Type B pancreatic cell (in vitro differentiated cells): ENCODE measurements at places on chromosomes 12 and 14.

DNA sequence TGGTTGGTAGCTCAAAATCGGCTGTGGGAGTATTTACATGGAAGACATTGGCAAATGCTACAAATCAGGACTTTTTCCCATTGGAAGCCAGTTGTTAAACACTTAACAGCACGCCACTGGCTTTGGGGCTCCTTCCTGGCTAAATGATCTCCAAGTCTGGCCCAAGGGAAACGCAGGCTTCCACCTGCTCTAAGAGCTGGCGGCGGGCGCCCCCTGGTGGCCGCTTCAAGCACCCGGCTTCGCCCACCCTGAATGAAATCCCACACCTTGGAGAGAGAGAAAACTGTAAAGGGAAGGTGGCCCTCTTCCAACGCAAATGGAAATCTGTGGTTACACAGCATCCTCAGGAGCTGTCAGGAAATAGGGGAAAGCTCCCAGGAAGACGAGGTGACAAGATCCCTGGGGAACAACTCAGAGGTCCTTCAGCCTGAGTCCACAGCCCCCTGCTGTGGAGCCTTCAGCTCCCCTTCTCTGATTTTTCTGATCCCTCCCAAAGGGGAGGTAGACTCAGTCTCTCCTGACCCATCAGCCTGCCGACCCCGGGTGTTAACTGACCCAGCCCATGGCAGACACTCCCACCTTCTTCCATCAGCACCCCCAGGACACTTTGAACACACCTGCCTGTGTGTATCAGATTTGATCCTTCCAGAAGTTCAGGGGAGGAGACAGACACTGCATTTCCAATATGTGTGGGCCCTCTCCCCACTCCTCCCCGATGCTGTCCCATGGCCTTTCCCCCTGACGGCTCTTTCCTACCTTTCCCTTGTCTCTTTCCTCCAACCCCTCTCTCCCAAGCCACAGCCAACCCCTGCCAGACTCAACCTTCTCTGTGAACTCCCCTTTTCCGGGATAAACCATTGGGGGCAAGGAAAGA, 15.4 kb downstream of the SELPLG start:
- DNase-seq: peak; percentile 88

DNA sequence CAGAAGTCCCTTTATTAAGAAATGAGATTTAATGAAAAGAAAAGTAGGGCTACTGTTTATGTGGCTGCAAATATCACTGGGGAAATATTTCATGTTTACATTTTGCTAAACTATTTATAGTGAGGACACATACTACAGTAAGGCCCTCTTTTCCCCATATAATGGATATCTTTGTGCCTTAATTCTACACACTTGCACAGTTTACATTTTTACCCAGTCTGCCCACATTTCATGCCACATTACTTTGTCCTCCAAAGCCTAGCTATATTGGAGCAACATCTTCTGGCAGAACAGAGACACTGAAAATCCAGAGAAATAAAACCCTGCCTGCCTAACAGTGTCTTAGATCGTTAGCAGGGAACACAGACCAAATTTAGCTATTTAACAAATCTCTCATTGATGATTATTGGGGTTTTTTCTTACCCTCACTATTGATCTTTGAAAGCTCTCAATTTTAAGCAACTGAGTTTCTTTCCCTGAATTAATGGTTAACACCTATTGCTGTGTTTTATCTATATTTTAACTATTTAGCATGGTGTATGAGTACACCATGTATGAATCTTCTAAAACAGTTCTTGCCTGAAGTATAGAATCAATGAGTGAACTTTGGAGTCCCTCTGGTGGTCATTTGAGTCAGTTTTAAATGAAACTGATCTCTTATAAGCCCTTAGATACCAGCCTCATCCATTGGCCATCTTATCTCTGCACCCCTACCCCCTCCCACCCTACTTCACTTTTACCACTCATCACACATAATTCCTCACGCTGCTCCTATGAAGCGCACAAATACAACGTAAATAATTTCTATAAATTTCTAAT, 170.2 kb downstream of the BCAT1 start:
- DNase-seq: no peak

DNA sequence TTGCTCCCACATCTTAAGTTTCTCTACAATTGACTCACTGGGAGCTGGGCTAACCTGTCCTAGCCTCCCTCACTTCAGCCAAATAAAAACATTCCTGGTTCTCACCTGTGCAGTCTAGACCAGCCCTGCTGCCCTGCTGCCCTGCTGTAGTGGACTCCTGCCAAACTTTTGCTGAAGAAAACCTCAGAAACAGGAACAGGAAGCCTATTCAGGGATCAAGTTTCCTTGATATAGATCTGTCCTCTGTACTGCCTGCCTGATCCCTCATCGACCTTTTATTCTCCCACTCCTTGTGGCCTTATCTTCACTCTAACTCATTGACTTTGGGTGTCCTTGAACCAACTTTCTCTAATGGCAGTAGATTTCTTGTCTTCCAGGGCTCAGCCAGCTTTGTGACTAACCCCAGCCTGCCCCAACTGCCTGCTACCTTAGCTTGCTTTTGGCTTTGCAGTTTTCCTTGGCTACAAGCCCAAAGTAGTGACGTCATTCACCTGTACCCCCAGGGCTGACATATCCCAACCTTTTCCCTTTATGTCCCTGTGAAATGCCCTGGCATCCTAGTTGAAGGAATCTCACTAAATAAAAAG, 234.8 kb downstream of the DUSP6 start:
- no peak for DNase-seq

DNA sequence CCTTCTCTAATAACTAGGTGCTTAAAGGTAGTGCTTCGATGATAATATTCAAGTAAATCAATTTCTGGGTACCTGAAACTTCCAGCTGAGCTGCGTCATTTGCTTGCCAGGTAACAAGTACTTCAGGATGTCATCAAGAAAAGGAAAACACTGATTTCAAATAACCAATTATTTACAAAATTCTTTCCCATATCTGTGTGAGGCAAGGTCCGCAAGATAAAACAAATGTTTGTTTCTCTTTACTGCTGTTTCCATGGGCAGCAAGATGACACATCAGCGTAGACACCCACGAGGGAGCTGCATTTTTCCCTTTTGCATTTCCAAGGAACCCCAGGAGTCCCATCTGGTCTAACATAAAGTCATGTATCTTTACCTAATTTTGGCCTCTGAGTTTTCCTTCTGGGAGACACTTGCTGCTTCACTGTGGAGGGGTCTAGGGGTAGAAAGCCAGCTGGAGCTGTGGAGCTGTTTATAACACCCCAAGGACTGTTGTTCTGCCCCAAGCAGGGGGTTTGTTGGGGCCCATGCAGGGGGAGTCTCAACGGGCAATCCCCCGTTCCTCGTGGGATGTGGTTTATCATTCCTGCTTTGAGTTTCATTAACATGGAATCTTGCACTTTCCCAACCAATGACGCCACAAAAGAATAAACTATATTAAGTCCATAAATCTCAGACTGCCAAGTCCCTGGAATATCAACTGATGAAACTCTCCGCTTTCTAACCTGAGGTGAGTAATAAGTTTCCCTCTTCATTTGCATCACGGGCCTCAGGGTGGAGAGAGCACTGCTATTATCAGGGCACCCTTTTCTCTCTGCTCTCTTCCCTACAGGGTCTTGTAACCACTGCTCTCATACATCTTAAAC, 112.8 kb upstream of the PELI2 start:
- no peak for DNase-seq

DNA sequence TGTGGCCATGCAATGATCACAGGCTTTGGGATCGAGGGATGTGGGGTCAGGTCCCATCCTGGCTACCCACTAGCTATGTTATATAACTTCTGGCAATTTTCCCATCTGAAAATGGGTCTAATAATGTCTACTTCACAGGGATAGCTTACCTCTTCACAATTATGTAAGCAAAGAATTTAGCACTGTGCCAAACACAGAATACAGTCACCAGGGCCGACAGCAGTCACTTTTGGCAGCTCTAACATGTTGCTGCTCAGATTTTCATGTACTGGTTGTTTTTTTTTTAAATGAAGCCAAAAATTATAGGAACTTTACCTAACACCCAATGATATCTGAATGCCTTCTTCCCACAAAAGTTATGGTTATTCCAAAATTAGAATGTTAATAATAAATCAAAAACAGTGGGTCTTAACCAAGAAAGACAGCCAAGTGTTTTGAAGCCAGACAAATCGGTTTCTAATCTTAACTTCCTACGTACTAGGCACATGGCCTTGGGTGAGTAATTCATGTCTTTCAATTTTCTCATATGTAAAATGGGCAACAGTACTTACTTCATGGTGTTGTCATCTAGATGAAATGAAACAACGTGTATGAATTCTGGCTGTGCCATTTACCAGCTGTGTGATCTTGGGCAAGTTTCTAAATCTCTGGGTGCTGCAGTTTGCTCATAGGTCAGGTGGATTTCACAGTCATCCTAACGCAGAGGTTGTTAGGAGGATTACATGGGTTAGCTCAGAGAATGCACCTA, 13.0 kb upstream of the PCED1B start:
- no peak for DNase-seq

DNA sequence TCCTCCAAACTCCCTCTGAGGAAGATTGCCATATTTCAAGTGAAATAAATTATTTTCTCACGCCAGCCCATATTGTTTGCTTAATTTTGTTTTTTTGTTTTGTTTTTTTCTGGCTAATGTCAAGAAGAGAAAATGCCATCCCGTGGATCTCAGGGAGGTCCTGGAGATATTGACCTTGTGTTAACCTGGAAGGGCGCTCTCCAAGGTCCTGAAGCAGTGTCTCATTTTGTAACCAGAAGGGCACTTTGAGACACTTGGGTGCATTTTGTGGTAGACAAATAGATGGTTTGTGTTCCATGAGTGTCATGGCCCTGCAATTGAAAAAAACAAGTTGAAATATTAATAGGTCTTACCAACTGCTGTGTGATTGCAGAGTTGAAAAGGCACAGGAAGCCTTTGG, 268.9 kb downstream of the SUDS3 start:
- no peak for DNase-seq

- DNase-seq: no peak
Observed at GRCh38 chr12:530308-530707, 70.6 kb downstream of the B4GALNT3 start.

DNA sequence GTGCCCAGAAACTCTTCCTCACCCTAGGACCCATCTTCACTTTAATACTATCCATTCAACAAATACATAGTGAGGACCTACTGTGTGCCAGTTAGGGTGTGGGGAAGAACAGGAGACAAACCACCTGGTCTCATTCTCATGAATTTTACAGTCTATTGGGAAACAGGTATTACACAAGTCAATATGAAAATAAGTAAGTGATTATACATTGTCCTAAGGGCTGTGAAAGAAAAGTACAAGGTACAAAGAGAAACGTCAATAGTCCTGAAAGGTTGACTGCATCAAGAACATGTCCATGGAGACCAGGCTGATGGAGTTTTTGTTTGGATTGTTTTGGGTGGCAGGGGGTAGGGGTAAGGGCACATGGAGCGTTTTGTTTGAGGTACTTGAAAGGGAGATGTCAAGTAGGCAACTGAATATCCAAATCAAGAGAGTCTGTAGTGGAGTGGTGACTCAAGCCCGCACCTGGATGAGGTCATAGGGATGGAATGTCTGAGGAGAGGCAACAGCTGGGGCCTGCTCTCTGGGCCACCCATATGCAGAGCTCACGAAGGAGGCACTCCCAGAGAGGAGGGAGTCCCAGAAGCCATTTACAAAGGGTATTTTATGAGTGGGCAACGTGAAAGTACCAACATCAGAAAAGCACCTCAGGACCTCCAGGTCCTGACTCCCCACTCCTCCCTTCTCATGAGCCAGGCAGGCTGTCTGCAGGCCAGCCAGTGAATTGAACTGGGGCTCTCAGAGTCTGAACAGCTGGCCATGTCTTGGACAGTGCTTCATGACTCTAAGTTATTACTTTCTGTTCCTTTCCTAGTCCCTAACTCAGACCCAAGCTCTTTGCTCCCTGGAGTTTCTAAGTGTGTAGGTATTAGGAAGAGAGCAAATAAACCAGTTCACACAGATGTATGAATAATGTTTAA, 272.0 kb downstream of the ZFP36L1 start:
- DNase-seq: no peak

DNA sequence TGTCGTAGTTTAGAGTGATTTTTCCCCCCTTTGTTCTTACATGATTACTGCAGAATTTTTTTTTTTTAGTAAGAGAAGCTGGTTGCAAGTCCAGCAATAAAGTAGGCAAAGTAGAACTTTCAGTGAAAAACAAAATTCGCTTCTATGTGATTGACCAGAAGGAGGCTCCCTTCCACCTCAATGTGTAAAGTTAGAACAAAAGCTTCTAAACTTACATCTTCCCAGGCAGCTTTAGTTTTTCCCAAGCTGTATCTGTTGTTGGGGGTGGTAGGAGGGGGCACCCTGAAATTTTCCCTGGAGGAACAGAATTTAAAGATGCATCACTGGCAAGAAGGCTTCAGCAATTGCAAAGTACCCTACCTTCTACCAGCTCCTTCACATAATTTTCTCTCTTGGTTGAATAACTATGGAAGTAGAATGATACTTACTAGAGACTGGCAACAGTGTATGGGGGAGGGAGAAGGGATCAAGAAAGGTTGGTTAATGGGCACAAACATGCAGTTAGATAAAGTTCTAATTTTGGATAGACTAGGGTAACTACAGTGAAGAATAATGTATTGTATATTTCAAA, 87.3 kb upstream of the E2F7 start:
- DNase-seq: no peak
